Left ventricle myocardium inferior (tissue), 1 donor: ENCODE measurements at places on chromosomes 6 and 20. TPM values are rescaled to one million over a fixed set of nuclear protein-coding genes. Genes with fewer than 3 reads are reported as not detected.

GRCh38 chr6:32369660-32370059, 2.0 kb downstream of the TSBP1 start:
- DNase-seq: no peak

DNA sequence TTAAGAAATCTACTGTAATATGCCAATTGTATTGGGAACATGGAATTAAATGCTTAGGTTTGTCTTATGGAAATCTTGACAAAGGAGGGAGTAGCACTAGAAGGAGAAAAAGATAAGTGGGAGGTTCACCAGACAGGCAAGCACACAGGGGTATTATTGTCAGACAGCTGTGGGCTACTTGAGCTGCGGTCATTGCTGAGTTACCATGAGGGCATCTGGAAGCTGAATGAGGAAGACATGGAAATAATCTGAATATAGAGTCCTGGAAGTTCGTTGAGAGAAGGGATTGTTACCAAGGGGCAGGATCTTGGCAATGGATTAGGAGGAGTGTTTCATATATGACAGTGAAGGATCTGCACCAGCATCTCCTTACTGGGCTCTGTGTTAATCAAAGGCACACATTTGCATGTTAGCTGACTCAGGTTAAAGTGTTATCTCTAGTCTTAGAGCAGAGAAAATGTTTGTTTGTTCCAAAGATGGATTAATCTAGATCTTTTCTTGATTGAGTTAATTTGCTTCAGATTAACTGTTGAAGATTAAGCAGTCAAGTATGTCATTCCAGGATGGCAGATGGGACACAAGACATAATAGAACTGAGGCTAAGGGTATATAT, 53.0 kb upstream of the SUPT3H start:
- no peak for DNase-seq

MMUT gene
- 38.3 TPM for total RNA-seq

DNA sequence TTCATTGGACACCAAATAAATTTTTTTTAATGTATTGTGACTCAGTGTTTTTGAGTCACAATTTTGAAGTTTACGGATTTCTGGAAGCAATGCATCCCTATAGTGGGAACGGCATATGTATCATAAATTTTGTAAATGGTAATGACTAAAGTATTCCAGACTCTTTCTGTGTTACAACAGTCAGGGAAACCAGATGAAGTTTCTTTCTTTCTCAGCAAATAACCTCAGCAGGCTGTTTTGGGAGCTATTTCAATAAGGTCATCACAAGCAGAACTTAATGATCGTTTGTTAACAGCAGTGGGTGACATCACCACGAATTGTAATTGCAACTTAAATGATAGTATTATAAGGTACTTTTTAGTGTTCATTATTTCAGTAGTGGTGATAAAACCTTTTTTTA, 52.0 kb downstream of the HIVEP1 start:
- no peak for DNase-seq

DNA sequence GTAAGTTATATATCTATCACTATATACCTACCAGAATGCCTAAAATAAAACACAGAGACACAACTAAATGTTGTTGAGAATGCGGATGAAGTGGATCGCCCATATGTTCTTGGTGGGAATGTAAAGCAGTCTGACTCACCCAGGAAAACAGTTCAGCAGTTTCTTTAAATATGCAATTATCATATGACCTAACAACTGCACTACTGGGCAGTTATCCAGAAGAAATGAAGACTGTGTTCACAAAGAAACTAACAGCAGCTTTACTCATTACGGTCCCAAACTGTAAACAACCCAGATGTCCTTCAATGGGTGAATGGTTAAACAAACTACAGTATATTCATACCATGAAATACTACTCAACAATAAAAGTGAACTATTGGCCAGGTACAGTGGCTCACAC, 14.3 kb upstream of the ZC3H12D start:
- DNase-seq: no peak

E2F1 gene
- 1.2 TPM for total RNA-seq

DNA sequence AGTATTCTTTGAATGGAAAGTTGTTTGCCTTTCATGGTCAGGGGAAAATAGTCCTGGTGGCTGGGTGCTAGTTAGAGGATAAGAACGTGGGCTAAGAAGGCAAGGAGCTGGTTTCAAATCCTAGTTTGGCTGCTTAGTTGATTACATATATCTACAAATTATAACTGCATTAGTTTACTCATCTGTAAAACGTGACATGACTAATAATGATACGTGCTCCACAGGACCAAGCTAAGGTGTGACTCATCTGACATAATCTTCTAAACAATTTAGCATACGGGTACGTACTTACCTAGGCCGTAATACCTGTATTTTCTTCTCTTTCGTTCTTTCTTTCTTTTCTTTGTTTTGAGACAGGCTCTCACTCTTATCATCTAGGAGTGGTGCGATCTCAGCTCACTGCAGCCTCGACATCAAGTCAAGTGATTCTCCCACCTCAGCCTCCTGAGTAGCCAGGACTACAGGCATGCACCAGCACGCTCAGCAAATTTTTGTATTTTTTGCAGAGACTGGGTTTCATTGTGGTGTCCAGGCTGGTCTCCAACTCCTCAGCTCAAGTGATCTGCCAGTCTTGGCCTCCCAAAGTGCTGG, 1274.2 kb upstream of the GJE1 start:
- DNase-seq: no peak

PKIB gene
- total RNA-seq: 0.30 TPM

DNA sequence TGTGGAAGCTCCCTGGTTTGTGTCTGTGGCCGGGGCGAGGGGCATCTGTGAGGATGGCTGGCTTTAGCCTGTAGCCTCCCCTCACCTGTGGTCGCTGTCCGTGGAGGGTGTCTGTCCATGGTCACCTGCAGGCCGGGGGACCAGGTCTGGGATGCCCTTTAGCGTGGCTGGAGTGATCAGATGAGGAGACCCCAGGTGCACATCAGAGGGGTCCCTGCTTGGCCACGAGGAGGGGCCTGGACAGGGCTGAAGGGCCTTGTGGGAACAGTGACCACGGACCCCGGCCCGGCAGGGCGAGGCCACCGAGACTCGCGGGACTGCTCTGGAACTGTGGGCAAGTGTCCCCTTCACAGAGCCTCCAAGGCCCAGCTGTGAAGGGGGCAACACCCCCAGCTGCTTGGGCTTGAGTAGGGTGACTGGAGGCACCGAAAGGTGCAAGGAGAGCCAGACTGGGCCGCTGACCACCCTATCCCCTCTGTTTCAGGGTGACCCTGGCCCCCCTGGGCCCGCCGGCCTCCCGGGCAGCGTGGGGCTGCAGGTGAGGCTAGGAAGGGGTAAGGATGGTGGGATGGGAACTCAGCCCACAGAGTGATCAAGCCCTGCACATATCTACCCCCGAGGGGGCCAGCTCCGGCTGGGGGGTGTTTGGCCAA, 8.6 kb downstream of the COL9A3 start:
- DNase-seq: no peak

DNA sequence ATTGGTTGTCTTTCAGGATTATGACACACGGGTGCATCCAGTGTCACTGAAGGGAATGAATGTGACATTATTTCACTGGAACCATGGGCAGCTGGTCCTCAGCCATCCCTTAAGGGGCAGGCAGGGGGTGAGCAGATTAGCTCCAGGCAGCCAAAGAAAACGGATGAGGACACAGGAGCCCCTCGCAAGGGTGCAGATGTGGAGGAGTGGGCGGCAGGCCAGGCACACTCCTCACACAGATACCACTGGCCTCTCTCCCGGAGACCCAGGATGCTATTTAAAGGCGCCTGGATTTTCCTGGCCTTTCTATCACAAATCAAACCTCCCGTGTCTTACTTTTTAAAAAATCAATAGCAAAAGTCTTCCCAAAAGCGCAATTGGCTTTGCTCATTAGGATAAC, 210.4 kb downstream of the TAF4 start:
- DNase-seq: no peak

GRCh38 chr6:85401186-85402021, 48.5 kb upstream of the NT5E start:
- no peak for DNase-seq

GRCh38 chr6:27149150-27149549, 98.4 kb upstream of the PRSS16 start:
- DNase-seq: no peak

GRCh38 chr6:165110860-165111259, 198.5 kb downstream of the C6orf118 start:
- no peak for DNase-seq

GRCh38 chr6:72350296-72350881, 271.5 kb upstream of the KCNQ5 start:
- DNase-seq: no peak

SULF2 gene
- total RNA-seq: 40.7 TPM

DNA sequence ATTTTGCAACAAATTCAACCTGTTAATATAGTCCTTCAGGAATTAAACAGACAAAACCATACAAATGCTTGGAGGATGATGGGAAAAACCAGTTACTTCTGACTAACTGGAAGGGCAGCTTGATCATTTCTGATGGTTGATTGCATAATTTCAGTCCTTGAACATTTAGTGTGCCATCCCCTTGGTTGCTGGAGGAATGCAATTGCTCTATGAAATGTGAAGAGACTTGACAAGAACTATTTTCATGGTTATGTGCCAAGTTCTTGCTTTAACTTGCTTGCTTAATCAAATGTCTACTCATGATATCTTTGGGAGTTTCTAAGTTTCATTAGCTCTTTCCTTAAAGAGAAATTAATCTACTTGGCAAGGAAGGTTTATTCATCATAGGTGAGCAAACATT, 45.2 kb downstream of the ANKEF1 start:
- no peak for DNase-seq

- DNase-seq: no peak
Observed at GRCh38 chr6:16437095-16437494, 198.7 kb downstream of the GMPR start.

- no peak for DNase-seq
Observed at GRCh38 chr6:43916924-43917877, 147.2 kb downstream of the VEGFA start.

C20orf141 gene
- not detected for total RNA-seq

DNA sequence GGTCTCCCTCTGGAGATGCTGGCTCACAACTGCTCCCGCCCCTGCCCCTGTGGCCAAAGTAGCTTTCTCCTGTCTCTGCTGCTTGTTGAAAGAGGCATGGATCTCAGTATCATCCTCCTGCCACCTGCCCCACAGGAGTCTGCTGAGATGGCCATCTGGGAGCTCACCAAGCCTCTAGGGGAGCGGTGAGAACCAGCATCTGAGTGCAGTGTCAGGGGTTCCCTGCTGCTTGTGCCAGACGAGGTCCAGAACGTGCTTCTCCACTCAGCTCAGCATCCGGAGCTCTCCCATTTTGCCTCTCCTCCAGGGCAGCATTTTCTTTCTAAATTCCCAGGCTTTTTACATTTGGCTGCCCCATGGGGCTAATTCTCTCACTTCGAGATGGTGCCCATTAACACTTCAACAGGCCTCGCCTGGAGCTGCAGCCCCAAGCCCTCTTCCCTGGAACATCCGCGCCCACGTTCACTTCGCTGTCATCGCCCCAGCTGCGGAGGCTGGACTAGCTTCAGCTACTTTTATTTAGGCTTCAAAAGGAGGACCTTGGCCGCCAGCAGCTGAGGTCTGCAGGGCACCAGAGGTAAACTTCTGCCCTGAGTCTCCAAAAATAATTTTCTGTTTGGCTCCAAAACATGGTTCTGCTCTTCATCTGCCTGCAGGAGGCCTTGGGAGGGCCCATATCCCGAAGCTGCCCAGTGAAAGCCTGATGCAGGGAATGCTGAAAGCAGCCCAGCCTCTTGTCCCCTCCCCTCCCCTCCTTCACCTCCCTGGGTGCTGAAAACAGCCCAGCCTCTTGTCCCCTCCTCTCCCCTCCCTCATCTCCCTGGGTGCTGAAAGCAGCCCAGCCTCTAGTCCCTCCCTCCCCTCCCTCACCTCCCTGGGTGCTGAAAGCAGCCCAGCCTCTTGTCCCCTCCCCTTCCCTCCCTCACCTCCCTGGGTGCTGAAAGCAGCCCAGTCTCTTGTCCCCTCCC, 25.2 kb upstream of the MLN start:
- DNase-seq: no peak

- no peak for DNase-seq
Observed at GRCh38 chr6:85565736-85566135, 27.9 kb downstream of the SNX14 start.

BTBD3 gene
- total RNA-seq: 28.3 TPM
